Gastrocnemius medialis (tissue), 4 donors: ENCODE measurements at places on chromosomes 7 and 10. TPM values are rescaled to one million over a fixed set of nuclear protein-coding genes. Genes with fewer than 3 reads are reported as not detected.

- no peak for DNase-seq
Measured at GRCh38 chr7:16791905-16792698, 12.7 kb downstream of the AGR2 start.

DNA sequence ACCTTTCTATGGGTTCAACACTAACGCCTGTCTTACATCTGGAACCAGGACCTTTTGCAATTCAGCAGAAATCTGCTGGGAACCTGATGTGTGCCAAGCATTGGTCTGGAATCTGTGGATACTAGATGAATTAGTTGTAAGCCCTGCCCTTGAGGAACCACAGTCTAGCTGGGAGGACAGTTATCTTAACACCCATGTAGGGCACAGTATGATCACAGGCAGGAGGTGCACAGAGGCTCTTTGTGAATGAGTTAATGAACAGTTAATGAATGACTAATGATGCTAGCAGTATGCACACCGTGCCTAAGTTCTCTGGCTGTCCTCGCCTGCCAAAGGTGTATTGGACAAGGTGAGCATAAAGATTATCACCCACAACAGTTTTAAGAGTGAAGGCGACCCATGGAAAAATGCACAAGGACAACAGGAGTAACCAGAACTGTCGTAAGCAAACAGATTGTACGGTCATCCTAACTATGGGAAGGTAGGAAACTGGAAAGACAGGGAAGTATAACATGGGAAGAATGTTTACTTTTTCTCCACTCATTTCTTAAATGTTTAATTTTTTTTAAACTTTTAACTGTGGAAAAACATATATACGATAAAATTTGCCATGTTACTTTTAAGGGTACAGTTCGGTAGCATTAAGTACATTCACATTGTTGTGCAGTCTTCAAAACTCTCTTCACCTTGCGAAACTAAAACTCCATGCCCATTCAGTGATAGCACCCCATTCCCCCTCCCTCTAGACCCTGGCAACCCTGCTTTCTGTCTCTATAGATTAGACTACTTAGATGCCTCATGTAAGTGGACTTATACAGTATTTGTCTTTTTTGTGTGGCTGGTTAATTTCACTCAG lies 139.9 kb downstream of the CXCL12 start:
- DNase-seq, result no peak

GPR15LG gene
- not detected for total RNA-seq

LLCFC1 gene
- total RNA-seq, result not detected

DNA sequence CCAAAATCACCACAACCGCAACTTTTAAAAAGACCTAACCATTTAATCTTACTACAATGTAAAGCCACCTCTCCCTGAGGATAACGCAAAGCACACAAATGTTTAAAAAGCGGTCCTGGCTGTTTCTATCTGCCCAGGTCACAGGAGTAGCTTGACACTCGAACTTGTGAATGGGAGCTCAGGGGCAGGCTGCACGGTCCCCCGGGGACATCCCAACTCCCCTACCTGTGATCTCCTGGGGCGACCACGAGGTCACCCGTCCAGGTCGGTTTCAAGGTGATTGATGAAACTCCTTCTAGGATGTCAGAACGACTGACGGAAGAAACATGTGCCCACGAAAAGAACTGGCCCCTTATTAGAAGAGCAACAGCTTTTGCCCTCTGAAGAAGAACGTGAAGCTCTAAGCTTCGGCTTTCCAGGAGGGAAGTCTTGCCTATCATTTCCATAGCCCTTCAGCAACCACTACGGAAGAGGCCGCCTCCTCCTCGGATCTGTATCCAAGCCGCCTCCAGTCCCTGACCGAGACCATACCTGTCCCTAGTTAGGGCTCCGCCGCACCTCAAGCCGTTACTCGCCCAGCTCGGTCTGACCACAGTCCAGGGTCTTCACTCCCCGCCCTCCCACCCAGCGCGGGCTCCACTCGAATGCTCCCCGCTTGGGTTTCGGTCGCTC lies 459 bp downstream of the CYCS start:
- peak; percentile 2 for DNase-seq

DNA sequence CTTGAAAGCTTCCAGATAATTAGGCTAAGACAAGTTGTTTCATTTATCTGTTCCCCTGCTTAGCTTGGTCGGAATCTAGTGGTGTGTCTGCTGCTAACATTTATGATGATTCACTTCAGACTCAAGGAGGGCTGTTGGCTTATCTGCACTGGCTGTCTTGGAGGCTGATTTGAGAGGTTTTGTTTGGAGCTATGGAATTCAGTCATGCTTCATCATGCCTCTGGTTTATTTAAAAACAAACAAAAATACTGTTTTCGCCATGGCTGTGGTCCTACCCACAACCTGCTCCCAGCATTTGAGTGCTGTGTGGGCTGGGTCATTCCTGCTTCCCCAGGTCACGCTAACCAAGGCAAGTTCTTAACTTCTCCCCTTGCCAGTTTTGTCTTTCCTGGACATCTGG lies 11.7 kb upstream of the ARPC1B start:
- DNase-seq, result no peak

- no peak for DNase-seq
Measured at GRCh38 chr7:70619130-70619529, 512.8 kb upstream of the GALNT17 start.

DNA sequence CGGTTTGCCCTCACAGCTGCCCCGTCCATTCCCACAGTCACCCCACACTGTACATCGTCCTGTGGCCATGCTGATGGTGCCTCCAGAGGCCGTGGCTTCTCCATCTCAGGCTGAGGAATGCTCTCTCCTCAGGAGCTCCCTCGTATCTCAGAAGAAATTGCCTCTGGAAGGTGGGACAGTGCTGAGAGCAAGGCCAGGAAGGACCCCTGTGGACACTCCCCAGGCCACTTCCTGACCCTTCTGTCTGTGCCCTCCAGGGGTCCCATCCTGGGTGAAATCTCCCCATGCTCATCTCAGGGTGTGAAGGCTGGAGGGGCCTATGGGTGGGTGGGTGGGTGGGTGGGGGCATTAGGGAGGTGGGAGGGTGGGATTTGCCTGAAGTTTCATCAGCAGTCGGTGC lies 454.3 kb downstream of the PLXNA4 start:
- DNase-seq, result no peak

- DNase-seq, result no peak
Measured at GRCh38 chr10:42987575-42987974, 89.3 kb upstream of the RET start.

GRCh38 chr10:131573256-131573655 lies 261.7 kb upstream of the TCERG1L start:
- DNase-seq, result no peak

GRCh38 chr10:10516346-10517130 lies 501.1 kb upstream of the CELF2 start:
- DNase-seq, result no peak

DNA sequence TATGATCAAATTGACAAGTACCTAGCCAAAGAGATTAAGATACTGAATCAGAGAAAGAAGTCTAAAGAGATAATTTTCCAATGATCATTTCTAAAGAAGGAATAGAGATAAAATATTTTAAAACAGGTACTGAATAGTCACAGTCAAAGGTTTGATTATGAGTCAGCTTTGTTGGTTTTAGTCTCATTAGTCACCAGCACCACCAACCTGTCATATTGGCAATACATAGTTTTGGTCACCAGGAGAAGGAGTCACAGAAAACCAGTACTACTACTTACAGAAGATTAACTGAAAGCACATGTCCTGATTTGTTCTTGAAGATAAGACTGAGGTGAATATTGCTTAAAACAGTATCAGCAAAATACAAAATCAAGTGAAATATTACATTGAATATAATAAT lies 34.6 kb downstream of the ZEB1 start:
- no peak for DNase-seq

GRCh38 chr7:80467069-80467468 lies 44.8 kb downstream of the GNAT3 start:
- no peak for DNase-seq

GRCh38 chr7:100572281-100572948 lies 1.3 kb downstream of the SAP25 start:
- DNase-seq, result no peak

- no peak for DNase-seq
Measured at GRCh38 chr10:33939892-33940291, 605.4 kb upstream of the NRP1 start.

OPALIN gene
- not detected for total RNA-seq

- DNase-seq, result no peak
Measured at GRCh38 chr7:50862302-50862701, 79.6 kb upstream of the GRB10 start.

- no peak for DNase-seq
Measured at GRCh38 chr7:151941009-151941408, 15.2 kb upstream of the GALNTL5 start.

DNA sequence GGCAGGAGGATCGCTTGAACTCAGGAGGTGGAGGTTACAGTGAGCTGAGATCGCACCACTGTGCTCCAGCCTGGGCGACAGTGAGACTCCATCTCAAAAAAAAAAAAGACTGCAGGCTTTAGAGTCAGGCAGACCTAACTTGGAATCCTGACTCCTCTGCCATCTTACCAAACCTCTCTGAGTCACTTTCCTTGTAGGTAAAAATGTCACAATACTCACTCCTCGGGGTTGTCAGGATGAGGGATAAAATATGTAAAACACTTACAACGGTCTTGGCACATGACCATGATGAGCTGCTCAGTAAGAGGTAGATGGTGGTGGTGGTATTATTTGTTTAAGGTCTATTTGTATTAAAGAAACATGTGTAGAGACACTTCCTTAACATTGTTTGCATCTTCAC lies 154.1 kb upstream of the PDE1C start:
- no peak for DNase-seq

OR2A12 gene
- not detected for total RNA-seq

- no peak for DNase-seq
Measured at GRCh38 chr10:99435986-99436638, 5.7 kb upstream of the GOT1 start.

GRCh38 chr10:5896208-5897052 lies 6.4 kb downstream of the FBH1 start:
- DNase-seq, result no peak

REEP3 gene
- total RNA-seq, result 36.7 TPM

DNA sequence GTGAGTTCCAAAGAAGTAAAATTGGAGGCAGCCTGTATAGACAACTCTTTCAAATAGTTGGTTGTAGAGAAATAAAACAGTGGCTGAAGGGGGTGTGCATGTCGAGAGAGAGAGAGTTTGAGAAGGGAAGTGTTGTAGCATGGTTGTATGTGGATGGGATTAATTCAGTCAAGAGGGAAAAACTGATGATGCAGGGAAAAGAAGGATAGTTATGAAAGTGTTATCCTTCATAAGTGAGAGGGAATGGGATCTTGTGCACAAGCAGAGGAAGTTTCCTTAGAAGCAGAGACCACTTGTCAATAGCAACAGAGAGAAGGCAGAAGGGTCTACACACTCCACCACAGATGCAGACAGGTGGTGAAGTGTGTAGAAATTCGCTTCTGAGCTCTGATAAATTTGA lies 30.0 kb upstream of the BPGM start:
- DNase-seq, result no peak

TCERG1L gene
- not detected for total RNA-seq

GRCh38 chr10:86018735-86019058 lies 347.9 kb downstream of the GRID1 start:
- no peak for DNase-seq

GRCh38 chr10:70920519-70920918 lies 32.2 kb upstream of the PCBD1 start:
- no peak for DNase-seq

DNA sequence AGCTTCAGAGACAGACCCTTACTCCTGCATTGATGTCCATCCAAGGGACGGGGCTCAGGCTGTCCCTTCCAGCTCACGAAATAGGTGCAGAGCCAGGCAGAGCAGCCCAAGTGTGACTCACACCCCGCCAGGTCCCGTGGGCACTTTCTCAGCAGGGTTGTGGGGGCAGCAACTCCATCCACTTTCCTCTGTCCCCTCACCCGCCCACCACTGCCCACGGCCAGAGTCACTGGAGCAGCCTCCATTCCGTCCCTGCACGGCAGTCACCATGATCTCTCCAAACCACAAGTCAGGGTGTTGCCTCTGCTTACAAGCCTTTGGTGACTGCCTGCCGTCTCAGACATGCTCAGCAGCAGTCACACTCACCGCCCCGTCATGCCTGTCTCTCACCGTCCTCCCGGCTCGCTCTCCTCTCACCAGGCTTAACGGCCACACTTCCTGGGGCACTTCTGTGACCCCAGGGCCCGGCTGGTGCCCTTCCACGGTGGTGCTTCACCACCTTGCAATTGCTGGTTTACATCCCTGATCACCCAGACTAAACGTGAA lies 39.3 kb downstream of the CALML3 start:
- DNase-seq, result no peak

- no peak for DNase-seq
Measured at GRCh38 chr10:68633816-68634466, 73.8 kb downstream of the TET1 start.

GRCh38 chr7:80379034-80379982 lies 132.6 kb downstream of the GNAT3 start:
- DNase-seq, result no peak

NRP1 gene
- total RNA-seq, result 20.4 TPM

HMX2 gene
- total RNA-seq, result not detected

- no peak for DNase-seq
Measured at GRCh38 chr7:784971-785370, 47.3 kb upstream of the SUN1 start.

DNA sequence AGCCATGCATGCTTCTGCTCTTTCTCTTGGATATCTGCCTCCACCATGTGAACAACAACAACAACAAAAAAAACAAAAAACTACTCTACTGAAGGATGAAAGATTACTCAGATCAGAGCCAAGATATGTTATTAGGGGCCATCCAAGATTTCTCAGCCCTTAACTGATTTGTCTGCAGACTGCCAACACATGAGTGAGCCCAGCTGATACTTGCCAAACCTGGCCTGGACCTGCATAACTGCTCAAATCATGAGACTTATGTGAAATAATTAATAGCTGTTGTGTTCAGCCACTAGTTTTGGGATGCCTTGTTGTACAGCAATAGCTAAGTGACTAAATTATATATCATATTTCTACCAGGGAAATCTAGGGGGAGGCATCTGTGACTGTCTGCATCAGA lies 334.5 kb upstream of the SORCS1 start:
- no peak for DNase-seq

GRCh38 chr10:60572511-60573194 lies 183.0 kb upstream of the ANK3 start:
- peak; percentile 13 for DNase-seq

ZNF365 gene
- total RNA-seq, result not detected

- DNase-seq, result peak; percentile 11
Measured at GRCh38 chr7:114865564-114865963, 56.3 kb upstream of the MDFIC start.

- peak; percentile 78 for DNase-seq
Measured at GRCh38 chr7:128829391-128830166, 627 bp upstream of the FLNC start.

DNA sequence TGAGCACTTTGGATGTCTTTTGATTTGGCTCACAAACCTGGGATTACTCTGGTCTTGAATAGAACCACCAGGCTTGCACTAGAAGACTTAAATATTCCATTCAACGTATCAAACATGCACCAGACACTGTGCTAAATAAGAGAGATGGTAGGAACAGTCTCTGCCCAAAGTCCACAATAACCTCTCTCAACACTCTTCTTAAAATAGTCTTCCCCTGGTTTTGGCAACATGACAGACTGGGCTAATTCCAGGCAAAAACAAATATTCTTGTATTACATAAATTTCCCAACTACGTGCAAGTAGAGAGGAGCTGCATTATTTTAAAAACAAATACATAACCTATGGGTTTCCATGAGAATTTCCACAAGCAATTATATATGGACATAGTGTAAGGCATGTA lies 64.8 kb upstream of the PAPSS2 start:
- DNase-seq, result no peak

GRCh38 chr7:129169171-129169671 lies 19.2 kb upstream of the SMO start:
- no peak for DNase-seq
